ENCODE measurements at places on chromosomes 7 and 10.

- DNase-seq, result peak; percentile 97
Observed at GRCh38 chr10:5684318-5684970, at the start of gene TASOR2. Gene TASOR2 (plus strand): TSS chr10:5684838. CDS start chr10:5720643, 35,805 bp downstream.

DNA sequence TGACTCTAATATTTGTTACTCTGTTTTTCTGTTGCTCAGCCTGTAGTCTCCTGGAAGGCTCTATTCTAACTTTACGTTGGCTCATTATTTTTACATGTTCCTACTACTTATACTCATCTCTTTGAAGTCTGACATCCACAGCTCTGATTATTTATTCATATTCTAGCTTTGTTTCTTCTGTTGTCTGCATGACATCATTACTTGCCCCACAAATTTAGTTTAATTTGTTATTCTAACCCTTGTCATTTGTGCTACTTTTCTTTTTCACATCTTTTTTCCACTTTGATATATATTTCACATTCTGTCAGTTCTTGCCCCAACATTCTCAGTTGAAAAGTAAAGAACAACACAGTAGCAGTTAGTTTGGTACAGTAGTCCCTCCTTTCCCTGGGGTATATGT is 51.1 kb downstream of the KMT2E start:
- no peak for DNase-seq

DNA sequence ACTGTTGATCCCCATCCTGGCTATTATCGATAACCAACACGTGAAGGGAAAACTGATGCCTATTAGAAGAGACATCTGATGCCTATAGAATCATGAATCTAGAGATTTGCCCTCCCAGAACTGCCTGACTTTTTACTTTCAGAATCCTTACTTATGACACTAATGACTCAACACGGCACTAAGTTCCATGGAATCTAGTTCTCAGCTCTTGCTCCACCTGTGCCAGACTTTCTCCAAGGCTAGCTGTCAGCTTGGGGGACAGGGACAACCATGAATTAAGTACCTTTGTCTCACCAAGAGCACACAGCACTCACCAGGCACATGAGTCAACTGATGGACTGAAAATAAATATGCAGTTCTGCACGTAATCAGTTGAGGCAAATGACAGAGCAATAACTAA is 184.2 kb downstream of the FRMD4A start:
- peak; percentile 11 for DNase-seq

- DNase-seq, result no peak
Observed at GRCh38 chr7:83455612-83456011, 193.3 kb downstream of the SEMA3E start.

DNA sequence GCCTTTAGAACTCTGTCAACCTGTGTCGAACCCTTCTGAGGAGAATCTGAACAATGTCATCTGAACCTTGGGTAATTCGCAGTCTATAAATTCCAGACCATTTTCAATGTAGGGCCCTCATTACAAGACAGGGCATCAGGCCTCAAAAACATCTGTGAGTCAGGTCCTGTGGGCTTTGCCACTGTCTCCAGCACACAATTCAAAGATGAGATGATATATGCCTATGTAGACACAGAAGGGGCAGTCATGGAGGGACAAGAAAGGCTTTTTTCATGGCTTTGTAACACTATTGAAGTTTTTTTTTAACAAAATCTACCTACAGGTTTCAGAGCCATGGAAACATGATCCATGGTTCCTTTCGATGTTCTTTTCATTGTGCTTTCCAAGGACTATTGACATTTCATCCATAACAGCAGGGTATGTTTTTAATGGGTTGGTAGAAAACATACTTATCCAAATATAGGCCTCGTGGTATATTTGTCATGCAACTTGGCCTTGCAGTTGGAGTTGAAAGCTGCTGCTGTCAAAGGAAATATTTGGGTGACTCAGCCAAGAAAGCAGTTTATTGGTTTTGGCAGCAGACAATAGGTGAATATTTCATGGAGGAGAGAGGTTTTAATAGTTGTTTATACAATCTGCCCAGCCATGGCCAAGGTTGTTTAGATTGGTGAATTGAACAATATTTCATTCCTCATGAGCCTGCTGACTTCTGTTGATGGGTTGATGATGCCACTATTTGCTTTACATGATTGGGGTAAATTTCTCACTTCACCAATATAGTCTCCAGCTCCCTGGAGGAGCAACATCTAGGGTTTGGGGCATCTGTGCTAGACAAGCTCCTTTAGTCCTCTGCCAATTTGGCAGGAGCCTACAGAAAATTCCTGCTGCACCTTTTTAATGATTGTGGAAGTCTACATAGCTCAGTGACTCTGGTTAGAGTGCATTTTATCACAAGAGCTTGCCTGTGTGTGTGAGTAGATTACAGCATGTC is 158.4 kb upstream of the TMEM72 start:
- peak; percentile 75 for DNase-seq

DNA sequence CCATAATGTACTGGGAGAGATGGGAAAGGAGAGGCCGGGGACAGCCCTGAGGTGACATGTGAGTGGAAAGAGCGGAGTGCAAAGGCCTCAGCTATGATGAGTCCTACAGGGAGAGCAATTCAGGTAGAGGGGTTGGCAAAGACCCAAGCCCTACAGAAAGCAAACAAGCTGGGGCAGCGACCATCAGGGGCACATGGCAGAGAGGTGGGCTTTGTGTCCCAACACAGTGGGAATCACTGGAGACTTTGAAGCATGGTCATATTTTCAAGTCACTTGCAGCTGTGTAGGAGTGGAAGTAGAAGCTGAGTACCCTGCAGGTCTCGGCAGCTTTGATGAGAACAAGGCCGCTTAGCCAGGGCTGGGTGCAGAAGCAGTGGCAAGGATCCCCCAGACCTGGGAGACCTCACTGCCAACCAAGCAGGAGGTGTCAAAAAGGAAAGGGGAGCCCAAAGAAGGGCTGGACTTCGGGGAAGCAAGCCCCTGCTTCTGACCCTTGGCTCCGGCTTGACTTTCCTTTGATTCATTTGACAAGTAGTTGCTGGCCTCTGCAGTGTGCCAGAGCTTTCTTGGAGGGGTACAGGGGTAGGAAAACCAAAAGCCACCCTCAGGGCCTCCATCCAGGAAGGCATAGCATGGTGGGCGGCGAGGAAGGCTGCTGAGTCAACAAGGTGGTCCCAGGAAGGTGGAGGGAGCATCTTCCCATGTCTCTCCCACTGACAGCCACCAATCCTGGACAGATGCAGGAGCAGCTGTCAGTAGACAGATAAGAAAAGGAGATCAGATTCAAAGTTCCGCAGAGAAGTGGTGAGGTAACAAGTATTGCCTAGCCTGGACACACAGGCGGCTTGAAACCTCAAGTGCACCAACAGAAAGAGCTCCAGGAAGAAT is 1.9 kb upstream of the PGAM2 start:
- no peak for DNase-seq

- no peak for DNase-seq
Observed at GRCh38 chr7:143243111-143243510, 20.1 kb upstream of the GSTK1 start.

GRCh38 chr10:4733150-4733842 is 92.7 kb upstream of the AKR1E2 start:
- peak; percentile 99 for DNase-seq
